ENCODE measurements at places on chromosomes 2 and 18. TPM values are rescaled to one million over a fixed set of nuclear protein-coding genes. Genes with fewer than 3 reads are reported as not detected.

Gene GDF7
- not detected for total RNA-seq

DNA sequence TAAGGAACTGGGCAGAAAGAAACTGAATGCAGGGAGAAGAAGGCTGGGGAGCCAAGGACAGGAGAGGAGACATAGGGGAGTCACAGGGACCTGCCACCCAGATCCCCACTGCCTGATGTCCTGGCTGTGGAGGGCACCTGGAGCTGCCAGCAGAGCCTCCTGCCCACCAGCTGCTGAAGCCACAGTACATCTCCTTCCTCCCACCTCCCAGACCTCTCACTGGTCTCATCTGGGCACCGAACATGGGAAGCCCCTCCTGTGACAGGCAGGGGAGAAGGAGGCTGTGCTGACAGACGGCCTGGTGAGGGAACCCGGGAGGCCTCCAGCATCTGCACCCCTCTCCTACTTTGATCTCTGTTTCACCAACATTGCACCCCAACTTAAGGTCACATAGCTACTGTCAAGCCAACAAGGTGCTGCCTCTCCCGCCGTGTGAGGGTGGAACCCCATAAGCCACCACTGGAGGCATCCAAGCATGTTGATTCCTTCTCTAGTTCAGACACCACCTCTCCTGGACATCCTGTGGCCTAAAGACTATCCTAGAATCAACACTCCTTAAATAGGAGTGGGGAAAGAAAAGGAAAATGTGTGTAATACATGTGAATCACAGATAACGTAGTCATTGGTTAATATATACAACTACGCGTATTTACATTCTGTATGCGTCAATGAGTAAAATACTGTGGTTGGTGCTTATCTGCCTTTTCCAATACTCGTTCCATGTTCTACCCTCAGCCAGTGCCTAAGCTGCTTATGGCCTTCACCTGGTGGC, 3.5 kb upstream of the RNPEPL1 start:
- DNase-seq, result peak; percentile 41

GRCh38 chr2:9965119-9965822, 13.8 kb downstream of the GRHL1 start:
- DNase-seq, result no peak

DNA sequence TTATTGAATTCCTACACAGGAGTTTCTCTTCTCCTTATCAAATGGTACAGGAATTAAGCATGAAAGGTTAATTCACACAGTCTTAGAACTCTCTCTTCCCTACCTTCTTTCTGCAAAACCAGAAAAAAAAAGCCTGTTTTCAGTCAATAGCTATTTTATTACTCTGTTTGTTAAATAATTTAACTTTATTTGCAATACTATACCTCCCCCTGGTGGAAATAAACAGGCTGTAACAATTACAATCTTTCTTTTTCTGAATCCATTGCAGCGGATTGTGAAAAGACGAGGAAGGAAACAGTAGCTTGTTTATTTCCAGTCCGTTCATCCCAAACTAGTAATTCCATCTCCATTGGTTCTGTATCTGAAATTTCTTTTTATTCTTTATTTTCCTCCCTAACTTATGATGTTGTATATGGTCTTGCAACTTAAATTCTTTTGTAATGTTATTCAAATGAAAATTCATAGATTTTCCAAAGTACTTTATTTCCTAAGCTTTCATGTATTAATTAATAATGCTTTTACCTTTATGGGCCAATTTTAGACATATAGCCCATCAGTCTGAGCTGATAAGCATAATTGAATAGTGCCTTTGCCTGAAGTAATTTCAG, 165.2 kb downstream of the SH3BP4 start:
- no peak for DNase-seq

All from activated naive CD8-positive, alpha-beta T cell treated with anti-CD3 and anti-CD28 coated beads, Interleukin-2, amount 10 ng/mL, durations not matched to agents 7 days and 5 days (primary cell).